Foreskin fibroblast (primary cell): ENCODE measurements at places on chromosomes 12 and 14.

DNA sequence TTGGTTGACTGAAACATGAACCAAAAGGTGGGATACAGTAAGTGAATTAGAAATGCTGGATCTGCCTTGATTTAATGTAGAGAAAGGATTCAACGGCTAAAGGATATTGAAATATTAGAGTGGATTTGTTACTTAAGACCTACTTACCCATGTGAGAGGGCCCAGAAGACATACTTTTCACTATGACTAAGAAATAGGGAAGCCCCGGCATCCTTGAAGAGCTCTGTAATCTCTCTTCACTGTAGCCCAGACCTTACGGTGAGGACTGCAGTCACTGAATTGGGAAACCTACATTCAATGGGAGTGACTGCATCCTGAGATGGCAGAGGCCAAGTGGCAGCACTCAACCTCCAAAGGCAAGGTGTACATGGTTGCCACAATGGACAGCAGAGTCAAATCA, 52.5 kb downstream of the KANSL2 start:
- no peak for DNase-seq

DNA sequence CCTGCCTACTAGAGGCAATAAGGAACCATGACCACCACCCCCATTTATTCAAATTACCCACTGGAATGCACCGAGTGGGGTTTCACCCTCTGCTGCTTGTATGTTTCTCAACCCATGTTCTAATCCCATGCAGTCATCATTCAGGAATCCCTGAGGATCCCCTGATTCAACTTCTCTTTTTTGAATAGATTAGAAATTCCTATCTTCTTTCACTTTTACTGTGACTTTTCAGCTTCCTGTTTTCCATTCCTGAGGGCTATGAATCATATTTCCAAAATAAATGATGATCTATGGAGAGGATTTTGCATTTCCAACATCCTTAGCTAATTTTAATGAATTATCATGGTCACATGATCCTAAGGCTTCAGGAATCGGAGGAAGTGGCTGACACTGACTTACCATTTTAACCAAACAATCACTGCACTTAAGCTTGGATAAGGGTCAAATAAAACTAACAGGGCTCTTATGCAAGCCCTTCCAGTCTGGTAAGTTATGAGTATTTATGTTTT, 19.4 kb upstream of the P2RX4 start:
- peak; percentile 90 for DNase-seq

GRCh38 chr12:4279198-4279690, 5.7 kb downstream of the CCND2 start:
- no peak for DNase-seq

GRCh38 chr14:74048281-74048680, 29.1 kb downstream of the BBOF1 start:
- DNase-seq = no peak

GRCh38 chr12:6199531-6200255, 507 bp upstream of the CD9 start:
- no peak for DNase-seq

- no peak for DNase-seq
Observed at GRCh38 chr14:76271041-76271755, 104.7 kb upstream of the ESRRB start.

GRCh38 chr12:67355428-67356379, 86.5 kb downstream of the CAND1 start:
- peak; percentile 79 for DNase-seq

DNA sequence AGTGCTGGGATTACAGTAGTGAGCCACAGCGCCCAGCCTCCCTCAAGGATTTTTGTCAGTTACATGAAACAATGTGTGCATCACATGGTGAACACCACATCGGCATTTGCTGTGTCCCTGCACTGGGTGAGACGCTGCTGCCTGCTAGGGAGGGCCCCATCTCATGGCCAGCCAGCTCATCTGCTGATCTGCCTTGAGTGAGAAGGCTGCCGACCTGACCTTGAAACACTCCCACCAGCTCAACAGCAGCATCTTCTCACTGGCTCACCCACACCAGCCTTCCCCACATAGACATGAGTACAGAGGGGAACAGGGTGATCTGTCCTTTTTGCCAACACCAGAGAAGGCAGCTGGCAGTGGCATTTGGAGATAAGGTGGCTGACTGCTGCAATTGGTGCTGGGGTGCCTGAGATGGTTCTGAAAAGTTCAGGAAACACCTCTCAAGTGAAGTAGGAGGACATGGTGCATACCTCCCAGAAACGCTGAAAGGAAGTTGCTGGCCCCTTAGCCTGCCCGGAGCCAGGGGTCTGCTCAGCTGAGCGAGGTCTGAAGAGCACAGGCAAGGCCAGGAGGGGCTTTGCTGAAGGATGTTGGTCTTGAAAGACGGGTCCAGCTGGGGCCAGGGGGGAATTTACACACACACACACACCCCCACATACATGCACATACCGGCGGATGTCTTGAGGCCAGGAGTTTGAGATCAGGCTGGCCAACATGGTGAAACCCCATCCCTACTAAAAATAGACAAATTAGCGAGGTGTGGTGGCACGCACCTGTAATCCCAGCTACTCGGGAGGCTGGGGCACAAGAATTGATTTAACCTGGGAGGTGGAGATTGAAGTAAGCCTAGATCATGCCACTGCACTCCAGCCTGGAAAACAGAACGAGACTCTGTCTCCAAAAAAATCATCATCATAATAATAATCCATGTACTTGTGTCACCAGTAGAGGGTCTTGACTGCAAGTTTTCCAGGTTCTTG, 14.3 kb upstream of the PPP1R13B start:
- DNase-seq = no peak

DNA sequence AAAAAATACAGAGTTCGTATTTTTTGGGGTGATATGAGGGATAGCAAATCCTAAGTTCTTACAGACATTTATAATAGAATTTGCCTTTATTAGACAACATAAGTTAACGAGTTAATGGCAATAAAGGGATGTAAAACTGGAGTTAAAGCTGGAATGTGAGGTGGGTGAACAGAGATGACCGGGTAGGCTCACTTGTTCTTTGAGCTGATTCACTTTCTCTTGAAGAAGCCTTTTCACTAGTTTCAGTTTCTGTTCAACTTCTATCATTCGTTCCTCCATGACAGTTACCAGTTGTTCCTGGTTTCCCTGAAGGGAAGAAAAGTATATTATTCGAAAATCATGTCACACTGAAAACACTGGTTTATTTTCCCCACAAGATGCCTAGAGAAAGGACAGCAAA, 57.7 kb upstream of the SAV1 start:
- DNase-seq = no peak
